ENCODE measurements at places on chromosomes 11 and 22.

DNA sequence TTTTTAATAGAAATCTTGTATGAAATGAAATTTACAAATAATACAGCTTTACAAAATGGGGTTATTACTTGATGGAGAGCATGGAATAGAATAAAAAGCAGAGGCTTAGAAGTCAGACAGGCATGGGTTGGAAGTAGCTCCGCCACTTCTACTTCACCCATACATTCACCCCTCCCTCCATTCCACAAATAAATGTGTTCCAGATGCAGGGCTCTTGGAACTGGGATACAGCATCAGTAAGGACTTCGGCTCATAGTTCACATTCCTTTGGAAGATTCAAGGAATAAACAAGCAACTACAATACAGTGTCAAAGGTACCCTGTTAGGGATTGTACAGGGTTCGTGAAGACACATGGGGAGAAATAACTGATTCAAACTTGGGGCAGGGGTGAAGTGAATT lies 156.8 kb downstream of the WNT11 start:
- no peak for DNase-seq

DNA sequence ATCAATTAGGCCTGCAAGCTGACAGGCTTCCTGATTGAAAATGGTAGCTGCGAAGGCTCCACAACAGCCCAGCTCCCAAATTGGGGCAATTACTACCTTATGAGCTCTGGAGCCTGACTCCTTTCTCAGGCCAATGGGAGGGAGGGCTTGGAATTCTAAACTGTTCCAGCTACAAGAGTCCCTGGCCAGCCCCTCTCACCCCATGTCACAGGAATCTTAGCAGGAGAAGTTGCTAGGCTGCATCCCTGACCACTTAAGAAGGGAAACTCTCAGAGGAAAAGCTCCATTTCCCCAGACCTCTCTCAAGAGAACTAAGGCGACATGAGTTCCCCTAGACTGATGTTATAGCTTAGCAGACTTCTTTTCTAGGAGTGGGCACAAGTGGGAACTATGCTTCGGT lies 4.9 kb downstream of the LRP4 start:
- no peak for DNase-seq

DNA sequence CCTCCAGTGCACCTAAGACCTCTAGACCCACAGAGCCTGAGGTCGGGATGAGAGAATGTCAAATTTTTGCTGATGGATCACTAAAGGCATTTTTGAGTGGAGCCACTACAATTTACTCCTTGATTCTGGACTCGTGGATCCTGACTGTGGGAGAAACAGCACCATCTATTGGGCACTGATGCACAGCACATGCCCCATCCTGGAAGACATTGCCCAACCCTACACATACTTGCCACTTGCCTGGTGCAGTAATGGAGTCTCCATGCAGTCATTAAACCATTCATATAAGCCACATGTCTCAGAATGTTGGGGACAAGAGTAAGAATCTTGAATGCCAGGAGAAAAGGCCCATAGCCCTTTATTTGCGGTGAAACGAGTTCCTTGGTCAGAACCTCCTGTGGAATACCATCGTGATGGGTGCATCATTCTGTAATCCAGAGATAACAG lies 103.9 kb downstream of the GGTLC2 start:
- DNase-seq = no peak

GRCh38 chr11:111635706-111636045 lies 33.4 kb downstream of the SIK2 start:
- DNase-seq = no peak

GRCh38 chr11:83663446-83663845 lies 377.3 kb upstream of the CCDC90B start:
- DNase-seq = no peak

- no peak for DNase-seq
These were observed 57.4 kb upstream of the WNT11 start for GRCh38 chr11:76263657-76264056.

GRCh38 chr11:57205041-57205641 lies 23.4 kb downstream of the LRRC55 start:
- no peak for DNase-seq

- no peak for DNase-seq
These were observed 12.5 kb downstream of the CDPF1 start for GRCh38 chr22:46237453-46238124.

GRCh38 chr11:36091256-36091811 lies 147.5 kb downstream of the LDLRAD3 start:
- no peak for DNase-seq

DNA sequence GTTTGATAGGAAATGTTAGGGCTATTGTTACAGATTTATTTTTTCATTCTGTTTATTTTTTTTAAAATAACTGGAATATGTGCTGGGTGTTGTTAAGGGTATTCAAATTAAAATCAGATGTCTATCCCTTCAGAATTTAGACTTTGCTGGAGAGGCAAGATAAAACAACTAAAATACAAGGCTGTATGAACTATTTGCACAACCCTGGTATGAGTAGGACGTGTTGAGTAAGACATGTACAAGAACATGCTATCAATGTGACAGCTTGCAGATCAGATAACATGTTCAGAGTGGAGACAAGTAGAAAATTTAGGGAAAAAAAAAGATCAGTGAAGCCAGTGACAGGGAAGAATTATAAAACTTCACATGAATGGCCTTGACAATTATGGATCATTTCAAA lies 853.5 kb downstream of the METTL15 start:
- DNase-seq = no peak

DNA sequence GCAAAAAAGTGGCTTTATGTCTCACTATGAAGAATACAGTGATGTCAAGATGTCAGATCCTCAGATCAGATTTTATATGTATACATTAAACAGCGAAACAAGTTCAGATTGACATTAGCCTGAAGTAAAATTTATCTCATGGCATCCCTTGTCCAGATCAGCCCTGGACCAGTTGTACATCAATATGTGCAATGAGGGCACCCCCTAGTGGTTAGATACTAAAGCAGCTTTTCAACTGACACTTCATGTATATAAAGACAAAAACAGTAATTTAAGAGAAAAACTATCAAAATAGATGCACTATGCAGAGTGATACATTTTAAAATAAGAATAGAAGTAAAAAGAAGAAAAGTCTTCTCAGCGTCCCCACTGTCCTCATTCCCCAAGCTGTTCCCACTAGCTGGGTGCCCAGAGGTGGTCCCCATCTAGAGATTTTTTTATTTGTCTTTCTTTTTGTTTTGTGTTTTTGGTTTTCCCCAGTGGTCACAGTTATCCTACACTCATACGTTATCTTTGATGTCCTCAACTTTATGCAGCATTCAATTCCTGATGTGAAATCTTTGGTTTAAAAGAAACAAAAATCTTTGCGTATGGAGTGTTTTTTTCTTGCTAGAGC lies 2193.4 kb upstream of the RAG2 start:
- no peak for DNase-seq

GRCh38 chr11:7896009-7896785 lies 34.9 kb downstream of the OR10A6 start:
- no peak for DNase-seq

All from spleen (tissue), 13 donors.